ENCODE measurements at places on chromosomes 4 and X. TPM values are rescaled to one million over a fixed set of nuclear protein-coding genes. Genes with fewer than 3 reads are reported as not detected.

The CFP gene
- total RNA-seq, result 1.7 TPM

The MAGEB6 gene
- not detected for total RNA-seq

The SPARCL1 gene
- 322 TPM for total RNA-seq

The ERAS gene
- total RNA-seq, result not detected

The CXCL1 gene
- total RNA-seq, result 0.46 TPM

The SSX1 gene
- total RNA-seq, result not detected

The MEPE gene
- not detected for total RNA-seq

The LPAR4 gene
- 0.40 TPM for total RNA-seq

The ZCCHC4 gene
- total RNA-seq, result 5.6 TPM

The HSD17B10 gene
- 93.2 TPM for total RNA-seq
